ENCODE measurements at places on chromosomes 7 and 10. TPM values are rescaled to one million over a fixed set of nuclear protein-coding genes. Genes with fewer than 3 reads are reported as not detected.
A peak's percentile ranks its signal among the peaks of the same experiment; 100 is the strongest.

- no peak for DNase-seq
Measured at GRCh38 chr10:75716506-75716905, 285.1 kb downstream of the LRMDA start.

DNA sequence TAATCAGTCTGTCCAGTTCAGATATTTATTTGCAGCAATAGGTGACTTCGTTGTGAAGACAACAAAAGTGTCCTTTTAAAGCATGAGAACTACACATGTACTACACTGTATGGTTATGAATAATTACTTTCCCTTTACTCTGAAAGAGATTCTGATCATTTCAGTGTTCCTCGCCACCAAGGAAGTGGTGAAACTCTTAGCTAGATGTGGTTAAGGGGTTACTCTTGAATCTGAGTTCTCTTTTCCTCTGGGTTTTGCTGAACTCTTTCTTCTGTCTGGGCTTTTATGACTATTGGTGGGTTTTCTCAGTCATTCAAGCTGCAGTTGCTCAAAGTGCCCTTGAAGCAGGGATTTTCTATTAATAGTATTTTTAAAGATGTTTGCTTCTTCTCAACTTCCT lies 127.9 kb upstream of the SEM1 start:
- DNase-seq = no peak

GRCh38 chr7:128266883-128267594 lies 26.0 kb downstream of the LEP start:
- no peak for DNase-seq

DNA sequence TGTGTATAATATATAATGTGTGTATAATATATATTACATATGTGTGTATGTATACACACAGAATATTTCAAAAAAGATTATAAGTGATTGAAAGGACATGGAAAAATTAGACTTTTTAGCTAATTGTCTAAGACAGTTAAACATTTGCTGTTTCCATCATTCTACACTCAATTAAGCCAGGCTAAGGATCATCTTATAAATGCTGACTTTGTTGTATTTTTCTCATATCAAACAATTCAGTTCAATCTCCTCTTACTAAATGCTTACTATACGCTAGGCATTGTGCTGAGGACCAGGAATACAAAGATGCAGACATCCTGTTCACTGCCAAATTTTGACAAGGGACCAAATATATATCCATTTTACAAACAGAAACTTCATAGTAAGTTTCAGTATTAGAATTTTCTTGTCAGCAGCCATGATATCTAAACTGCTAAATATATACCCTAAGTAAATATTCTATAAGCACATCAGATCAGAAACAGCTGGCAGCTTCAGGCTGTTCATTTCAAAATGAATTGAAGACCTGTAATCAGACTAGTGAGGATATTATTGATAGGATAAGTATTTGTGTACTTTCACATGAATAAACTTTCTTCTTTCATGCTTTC lies 10.3 kb upstream of the LRRN3 start:
- DNase-seq = no peak

- no peak for DNase-seq
Measured at GRCh38 chr10:118595064-118595420, 406 bp downstream of the PRLHR start.

DNA sequence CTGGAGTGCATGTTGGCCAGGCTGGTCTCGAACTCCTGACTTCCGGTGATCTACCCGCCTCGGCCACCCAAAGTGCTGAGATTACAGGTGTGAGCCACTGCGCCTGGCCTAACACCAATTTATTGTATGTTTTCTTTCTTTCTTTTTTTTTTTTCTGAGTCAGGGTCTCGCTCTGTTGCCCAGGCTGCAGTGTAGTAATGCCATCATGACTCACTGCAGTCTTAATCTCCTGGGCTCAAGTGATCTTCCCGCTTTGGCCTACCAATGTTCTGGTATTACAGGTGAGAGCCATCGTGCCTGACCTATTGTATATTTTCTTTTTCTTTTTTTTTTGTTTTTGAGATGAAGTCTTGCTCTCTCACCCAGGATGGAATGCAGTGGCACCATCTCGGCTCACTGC lies 33.8 kb upstream of the UBE2H start:
- DNase-seq = no peak

DNA sequence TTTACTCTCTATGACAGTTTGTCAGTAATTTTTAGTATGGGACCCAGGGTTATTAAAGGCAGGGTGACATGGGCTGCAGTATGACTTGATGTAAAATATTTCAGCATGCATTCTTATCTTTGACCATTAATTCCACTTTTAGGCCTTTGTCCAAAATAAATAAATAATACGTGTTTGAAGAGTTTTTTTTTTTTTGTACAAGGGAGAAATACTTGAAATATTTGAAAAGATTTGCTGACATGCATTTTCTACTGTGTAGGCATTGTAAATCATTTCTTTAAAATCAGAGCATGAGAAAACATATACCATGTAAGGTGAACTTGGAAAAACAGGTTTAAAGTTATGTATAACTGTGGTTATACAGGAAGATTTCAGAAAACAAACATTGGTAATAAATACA lies 23.5 kb downstream of the NRG3 start:
- peak; percentile 52 for DNase-seq

DNA sequence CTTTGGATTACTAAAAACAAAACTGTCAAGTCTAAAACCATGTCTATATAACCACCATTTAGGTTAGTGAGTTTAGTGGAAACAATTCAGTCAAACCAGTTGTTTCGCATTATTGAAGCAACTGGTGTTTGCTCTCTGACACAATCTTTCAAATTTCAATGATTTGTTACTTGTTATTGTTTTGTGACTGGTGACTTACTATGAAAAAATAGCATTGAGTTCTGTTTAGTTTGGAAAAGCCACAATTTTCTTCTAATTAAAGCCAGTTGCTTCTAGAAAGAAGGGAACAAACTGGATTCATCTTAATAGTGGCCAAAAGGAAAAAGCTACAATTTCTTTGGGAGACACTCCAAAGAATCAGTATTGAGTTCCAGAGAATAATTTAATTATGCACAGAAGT lies 30.4 kb downstream of the LAMB4 start:
- DNase-seq = no peak

- DNase-seq = no peak
Measured at GRCh38 chr10:110836706-110837105, 35.0 kb upstream of the PDCD4 start.

DNA sequence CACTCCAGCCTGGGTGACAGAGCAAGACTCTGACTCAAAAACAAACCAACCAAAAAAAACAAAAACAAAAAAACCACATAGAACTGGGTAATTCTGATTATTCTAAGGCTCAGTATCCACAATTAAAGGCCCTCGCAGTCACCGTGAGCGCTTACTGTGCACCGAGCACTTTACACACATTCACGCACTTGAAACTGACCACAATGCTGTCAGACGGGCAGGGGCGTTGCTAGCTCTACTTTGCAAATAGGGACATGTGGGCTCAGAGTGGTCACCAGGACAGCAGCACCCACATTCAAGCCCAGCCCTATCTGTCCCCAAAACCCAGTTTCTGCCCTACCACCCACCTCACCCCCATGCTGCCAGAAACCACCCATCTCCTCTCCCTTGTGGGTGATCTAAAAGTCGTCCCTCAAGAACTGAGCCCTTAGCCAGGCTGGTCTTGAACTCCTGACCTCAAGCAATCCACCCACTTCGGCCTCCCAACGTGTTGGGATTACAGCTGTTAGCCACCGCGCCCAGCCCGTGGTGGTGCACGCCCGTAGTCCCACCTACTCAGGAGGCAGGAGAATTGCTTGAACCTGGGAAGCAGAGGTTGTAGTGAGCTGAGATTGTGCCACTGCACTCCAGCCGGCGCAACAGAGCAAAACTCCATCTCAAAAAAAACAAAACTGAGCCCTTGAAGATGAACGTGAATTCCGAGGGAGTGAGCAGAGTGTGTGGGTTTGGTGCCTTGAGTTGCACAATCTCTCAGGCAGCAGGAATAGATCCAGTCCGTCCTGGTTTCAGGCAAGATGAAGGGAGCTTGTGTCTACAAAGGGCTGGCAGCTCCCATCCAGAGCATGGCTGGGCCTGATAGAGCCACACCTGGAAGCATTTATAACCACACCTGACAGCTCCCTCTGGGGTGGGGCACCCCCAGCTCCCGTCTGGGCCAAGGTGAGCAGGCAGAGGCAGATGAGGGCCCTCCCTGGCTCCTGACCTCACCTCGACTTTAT lies 5.4 kb upstream of the HSPB1 start:
- no peak for DNase-seq

ATG9B gene
- under 0.01 TPM for total RNA-seq

KLF6 gene
- 63.2 TPM for total RNA-seq

ITPRID1 gene
- total RNA-seq = not detected

SOSTDC1 gene
- total RNA-seq = not detected

KCNIP2 gene
- under 0.01 TPM for total RNA-seq

All from lung microvascular endothelial cell (primary cell).